ENCODE measurements at places on chromosomes 3 and 15. TPM values are rescaled to one million over a fixed set of nuclear protein-coding genes. Genes with fewer than 3 reads are reported as not detected.

- no peak for DNase-seq
Measured at GRCh38 chr3:17979252-17979651, 236.8 kb upstream of the TBC1D5 start.

- DNase-seq: no peak
Measured at GRCh38 chr3:178558637-178559036, 22.4 kb downstream of the KCNMB2 start.

DNA sequence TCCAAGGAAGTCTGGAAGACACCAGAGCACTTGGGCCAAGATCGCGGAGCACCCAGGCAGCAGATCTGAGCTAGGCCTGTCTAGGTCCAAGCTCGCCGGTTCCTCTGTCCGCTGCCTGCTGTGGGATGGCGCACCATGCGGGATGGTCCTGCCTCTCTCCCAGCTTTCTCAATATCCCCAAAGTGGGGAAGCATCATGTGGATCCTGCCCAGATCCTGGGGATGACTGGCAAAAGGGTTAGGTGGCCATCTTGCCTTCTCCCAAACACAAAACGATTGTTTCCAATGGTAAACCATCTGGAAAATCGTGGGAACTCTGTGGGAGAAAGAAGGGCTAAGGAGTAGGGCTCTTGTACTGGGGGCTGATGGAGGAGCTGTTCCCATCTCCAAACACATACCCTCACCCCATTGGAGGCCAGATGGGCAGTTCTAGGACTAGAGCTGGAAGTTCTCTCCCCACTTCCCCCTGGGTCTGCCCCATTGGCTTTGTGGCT lies 8.9 kb downstream of the PRKCD start:
- no peak for DNase-seq

The GMPS gene
- 75.3 TPM for total RNA-seq

The ALG1L2 gene
- not detected for total RNA-seq

The SLC28A2 gene
- 0.08 TPM for total RNA-seq

The TRIM71 gene
- total RNA-seq: not detected
